Putamen (tissue), 1 donor: ENCODE measurements at places on chromosomes 6 and 20.
A peak's percentile ranks its signal among the peaks of the same experiment; 100 is the strongest.

- DNase-seq = no peak
Measured at GRCh38 chr6:99521633-99522151, 6.5 kb upstream of the USP45 start.

GRCh38 chr20:17841751-17842215, 126.8 kb downstream of the SNX5 start:
- no peak for DNase-seq

- no peak for DNase-seq
Measured at GRCh38 chr20:24283186-24283585, 186.2 kb upstream of the SYNDIG1 start.

GRCh38 chr6:167405778-167406532, 81.1 kb downstream of the TTLL2 start:
- DNase-seq = no peak

DNA sequence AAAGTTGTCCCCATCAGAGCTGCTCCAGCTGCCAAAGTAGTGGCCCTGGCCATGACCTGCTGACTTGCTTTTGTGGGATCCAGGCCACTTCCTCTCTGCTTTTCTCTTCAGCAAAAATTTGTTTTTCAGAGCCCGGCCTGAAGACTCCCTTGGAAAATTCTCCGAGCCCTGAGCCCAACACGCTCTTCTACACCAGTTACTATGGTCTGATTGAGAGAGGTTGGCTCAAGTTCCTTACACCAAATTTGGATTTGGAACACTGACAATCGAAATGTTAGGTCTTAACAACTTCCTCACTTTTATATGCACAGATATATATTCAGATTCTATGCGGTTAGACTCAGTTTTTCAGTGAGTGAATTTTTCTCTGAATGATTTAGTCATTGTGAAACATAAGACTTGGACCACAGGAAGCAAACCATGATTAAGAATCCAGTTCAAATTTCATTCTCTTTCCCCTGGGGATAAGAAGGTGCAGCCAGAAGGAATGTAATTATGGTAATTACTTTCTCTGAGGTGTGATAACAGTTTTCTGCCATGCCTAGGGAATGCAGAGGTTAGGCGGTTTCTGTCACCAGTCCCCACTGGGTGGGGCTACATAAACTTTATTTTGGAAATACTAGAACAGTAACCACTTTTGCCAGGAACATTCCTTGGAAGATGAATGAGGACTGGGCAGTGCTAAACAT, 365.2 kb downstream of the SYNE1 start:
- no peak for DNase-seq

DNA sequence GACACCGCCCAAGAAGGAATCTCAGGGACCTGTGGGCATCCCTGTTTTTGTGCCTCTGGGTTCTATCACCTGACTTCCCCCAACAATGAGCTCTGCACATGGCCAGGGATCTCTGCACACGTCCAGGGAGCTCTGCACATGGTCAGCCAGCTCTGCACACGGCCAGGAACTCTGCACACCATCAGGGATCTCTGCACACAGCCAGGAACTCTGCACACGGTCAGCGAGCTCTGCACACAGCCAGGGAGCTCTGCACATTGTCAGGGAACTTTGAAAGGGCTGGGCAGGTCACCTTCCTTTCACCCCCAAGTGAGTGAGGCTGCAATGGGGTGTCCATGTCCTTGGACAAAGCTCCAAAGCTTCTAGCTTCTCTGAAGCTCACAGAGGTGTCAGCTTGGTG, 5.2 kb upstream of the SLCO4A1 start:
- no peak for DNase-seq

DNA sequence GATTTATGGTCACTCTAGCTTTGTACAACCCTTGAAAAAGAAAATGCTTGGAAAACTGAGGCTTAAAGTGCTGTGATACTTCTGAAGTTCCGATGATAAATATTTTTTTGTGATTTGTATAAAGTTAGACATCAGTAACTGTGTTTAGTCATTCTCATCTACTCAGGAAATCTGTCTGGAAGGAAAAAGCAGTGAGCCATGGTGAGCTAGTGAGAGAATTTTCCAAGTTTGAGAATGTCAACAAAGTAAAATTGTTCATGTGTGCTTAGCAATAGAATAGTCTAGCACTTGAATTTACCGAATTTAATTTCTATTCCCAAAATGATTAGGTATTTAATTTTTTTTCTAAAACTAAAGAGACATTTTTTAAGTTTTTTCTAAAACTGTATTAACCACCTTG, 41.3 kb upstream of the PLCB4 start:
- no peak for DNase-seq

GRCh38 chr20:21063276-21063675, 42.9 kb downstream of the LINC00237 start:
- no peak for DNase-seq

DNA sequence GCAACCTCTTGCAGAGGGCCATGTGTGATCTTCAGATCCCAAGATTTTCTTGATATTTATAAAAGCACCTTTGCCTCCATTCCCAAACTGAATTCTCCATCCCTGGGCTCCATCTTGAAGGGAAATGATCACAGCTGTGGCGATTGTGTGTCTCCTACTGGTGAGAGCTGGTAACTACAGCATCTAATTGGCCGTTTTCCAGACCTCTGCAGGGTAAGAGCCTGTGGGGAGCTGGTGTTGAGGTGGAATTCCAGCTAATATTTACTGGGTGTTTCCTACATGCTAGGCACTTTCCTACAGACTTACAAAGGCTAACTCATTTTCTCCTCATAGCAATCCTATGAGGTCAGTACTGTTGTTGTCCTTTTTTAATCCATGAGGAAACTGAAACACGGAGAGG, 59.2 kb upstream of the FNDC1 start:
- no peak for DNase-seq

DNA sequence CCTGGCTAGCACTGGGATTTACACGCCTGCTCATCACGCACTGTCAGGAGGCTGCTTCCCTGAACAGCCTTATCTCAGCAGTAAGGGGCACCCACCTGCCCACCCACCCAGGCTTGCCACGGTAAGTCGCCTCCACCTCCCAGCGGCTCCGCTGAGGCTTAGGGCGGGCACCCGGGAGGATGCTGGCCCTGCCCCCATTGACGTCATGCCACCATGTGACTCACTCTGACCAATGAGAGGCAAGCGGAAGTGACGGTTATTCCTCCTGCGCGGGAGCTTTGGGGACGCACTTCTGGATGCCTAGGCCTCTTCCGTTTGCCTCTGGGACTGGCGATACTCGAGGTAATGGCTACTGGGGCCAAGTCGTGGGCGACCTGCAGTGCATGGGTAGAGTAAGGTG, 256.8 kb downstream of the QKI start:
- DNase-seq = no peak

- DNase-seq = no peak
Measured at GRCh38 chr6:25089442-25089841, 153.7 kb upstream of the RIPOR2 start.

DNA sequence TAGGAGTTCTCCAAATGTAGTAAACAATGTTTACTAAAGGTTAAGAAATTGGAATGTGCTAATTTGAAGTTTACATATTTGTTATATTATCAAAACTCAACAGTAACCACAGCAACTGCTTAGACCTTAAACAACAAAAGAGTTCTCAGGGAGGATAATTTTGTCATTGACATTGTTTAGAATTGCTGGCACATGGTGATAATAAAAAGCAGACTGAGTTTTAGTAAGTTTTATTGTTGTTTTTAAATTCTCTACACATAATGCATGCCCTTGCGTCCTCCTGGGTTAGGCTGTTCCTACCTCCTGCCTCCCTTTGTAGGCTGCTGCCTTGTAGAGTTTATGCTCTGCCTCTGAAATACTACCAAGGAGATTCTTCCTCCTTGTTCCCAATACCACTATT, 28.7 kb downstream of the LAMA4 start:
- no peak for DNase-seq

DNA sequence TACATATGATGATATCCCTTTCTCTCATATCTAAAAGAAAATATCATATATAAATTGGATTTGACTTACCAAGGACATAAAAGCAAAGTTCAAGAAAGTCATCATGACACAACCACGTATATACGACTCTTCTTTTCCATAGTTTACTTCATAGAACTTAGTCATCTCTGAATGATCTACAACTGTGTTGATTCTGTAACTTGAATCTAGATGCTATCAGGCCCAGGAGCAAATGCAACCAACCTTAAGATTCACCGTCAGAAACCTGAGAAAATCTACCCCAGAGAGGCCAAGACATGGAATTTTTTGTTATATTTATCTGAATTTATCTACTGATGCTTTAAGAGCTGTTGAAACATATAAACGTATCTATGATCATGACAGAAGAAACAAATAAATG, 165.6 kb downstream of the PDE10A start:
- no peak for DNase-seq

- no peak for DNase-seq
Measured at GRCh38 chr6:21198032-21198640, 395.4 kb upstream of the SOX4 start.

DNA sequence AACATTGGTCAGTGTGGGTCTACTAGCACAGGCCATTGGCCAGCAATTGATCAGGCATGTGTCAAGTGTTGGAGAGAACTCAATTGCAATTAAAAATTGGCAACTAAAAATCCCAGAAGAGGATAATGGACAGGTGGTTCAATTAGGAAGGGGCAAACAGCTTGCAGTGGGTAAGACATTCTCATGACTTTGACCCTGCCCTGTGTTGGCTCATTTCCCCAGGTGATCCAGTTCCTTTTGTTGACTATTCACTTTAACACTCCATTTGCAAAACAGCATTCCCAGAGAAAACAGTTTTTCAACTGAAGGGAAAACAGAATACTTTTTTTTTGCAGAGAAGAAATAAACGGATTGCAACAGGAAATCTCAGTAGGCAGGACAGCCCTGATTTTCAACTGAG, 28.9 kb upstream of the SCGN start:
- DNase-seq = no peak

GRCh38 chr20:37776049-37776448, 82.2 kb downstream of the CTNNBL1 start:
- DNase-seq = no peak

DNA sequence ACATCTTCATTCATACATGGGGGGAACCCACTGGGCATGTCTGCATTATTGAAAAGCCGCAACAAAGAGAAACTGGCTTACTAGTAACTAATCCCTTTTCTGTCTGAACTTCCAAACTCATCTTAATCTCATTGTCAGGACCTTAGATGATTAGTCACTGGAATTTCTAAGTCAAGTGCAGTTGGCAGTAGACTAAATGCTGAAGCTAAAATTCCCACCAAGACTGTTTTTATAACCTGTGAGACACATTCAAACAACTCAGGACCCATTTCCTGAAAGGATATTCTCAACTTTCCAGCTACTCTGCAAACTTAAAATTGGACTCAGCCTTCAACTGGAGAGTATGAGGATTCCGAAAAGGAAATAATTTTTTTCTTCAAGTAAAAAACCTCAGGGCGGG, 94.8 kb upstream of the SCAF8 start:
- no peak for DNase-seq

DNA sequence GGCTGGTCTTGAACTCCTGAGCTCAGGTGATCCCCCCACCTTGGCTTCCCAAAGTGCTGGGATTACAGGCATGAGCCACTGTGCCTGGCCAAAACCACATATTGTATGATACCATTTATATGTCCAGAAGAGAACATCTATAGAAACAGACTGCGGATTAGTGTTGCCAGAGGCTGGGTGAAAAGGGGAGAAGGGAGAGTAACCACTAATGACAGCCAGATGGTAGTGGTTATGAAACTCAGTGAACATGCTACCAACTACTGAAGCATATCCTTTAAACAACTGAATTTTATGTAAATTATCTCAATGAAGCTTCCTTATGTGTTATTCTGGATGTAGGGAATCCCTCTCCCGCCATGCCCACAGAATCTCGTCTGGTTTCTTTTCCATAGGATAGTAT, 15.7 kb downstream of the SLC23A2 start:
- no peak for DNase-seq

DNA sequence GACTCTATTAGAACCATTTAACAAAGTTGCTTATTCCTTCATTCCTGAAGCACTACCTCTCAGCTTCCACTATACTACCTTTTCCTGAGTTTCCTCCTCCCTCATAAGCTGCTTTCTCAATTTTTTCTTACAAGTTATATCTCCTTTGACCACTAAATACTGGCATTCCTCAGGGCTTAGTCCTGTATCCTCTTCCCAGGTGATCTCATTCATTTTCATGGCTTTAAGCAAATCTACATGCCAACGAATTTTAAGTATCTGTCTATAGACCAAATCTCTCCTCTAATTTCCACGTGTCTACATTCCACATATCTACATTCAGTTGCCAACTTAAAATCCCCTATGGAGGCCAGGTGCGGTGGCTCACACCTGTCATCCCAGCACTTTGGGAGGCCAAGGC, 134.7 kb downstream of the BTBD9 start:
- DNase-seq = no peak

- no peak for DNase-seq
Measured at GRCh38 chr6:53524455-53524815, 20.5 kb downstream of the GCLC start.

- no peak for DNase-seq
Measured at GRCh38 chr20:40655451-40655850, 33.6 kb downstream of the MAFB start.

DNA sequence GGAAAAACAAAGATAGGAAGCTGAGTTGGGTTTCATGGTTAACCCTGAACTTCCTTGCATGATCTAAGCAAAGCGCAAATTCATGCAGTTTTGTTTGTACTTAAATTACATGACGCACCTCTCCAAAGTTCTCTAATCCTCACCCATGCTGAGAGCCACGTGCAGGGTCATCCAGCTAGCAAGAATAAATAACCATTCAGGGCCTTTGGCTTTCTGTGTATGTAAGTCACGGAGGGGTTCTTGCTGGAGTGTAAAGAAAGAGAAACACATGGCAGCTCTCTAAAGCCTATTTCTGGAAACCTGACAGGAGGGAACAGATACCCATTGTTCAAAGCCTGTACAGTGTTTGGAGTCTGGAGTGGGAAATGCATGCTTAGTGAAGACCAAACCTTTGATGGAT, 171.7 kb upstream of the CCN2 start:
- peak; percentile 86 for DNase-seq

- no peak for DNase-seq
Measured at GRCh38 chr6:18748314-18748713, 361.2 kb downstream of the RNF144B start.

GRCh38 chr6:143544011-143544696, 32.6 kb upstream of the FUCA2 start:
- no peak for DNase-seq

DNA sequence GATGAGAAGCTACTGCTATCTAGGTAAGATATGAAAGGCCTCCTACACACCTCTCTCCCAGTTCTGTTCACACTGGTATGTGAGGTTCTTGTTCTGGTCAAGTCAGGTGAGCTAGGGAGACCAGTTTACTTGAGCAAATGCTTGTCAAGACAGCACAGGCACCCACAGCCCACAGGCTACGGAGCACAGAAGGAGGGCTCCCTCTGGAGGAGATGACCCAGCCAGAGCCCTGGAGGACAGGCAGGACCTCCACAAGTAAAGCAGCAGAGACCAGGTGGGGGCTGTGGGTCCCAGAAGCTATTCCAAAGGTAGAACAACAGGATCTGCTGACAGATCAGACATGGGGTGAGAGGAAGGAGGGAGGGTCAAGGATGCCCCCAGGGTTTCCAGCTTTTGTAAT, 13.2 kb downstream of the MMP24OS start:
- no peak for DNase-seq

GRCh38 chr20:19256085-19256484, 43.6 kb downstream of the SLC24A3 start:
- DNase-seq = no peak

- DNase-seq = no peak
Measured at GRCh38 chr20:52446421-52447224, 255.0 kb upstream of the ZFP64 start.

GRCh38 chr6:17032590-17032987, 69.3 kb upstream of the STMND1 start:
- DNase-seq = peak; percentile 30
